Activated CD4-positive, alpha-beta T cell treated with anti-CD3 and anti-CD28 coated beads, Interleukin-2, amount 50 U/mL, for 24 hours (primary cell): ENCODE measurements at places on chromosomes 7 and 10.

DNA sequence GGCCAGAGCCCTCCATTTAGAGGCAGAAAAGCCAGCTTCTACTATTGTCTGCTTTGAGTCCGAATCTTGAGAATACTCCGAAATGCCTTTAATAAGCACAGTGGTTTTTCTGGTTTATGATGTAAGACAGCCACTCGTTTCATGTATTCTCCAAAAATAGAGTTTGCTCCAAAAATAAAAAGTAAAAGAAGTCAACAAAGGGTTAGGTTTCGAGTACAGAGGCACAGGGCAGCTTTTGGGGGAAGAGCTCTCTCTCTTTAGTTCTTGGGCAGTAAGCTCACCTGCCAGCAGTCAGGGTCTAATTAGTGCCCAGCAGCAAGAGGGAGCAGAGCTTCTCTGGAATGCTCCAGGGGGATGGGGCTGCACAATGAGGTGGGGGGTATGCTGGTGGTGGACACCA is 20.2 kb downstream of the CREB3L2 start:
- no peak for DNase-seq

DNA sequence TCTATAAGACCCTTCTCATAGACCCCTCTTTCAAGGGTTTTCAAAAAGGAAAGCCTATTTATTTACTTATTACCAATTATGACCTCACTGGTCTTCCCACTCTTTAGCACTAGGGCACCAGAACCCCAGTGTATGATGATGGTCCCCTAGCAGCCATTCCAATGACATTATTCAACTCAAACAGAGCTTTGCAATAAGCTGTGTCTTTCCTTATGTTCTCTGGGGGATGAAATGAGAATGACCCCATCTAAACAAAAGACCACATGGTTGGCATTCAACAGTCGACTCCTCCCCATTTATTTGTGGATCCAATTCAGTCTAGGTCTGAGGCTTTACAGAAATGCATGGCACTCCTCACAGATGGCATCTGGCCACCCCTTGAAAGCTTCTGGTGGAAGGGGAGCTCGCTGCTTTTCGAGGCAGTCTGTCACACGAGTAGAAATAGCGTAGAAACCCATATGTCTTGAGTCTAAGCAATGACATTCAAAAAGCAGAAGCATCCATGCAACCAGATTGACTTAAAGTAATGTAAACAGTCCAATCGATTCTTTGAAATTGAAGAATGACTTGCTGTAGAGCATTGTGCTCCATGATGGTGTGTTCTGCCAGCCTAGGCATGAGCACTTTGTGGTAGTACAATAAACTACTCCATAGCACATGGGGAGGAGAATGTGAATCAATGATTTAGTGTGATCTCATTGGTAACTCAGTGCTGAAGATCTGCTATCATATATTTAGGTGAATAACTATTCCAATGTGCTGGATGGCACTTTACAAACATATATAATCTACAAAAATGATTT is 29.8 kb downstream of the NRP1 start:
- no peak for DNase-seq

GRCh38 chr7:134916171-134916883 is 70.0 kb upstream of the AGBL3 start:
- no peak for DNase-seq

- no peak for DNase-seq
These were observed 27.1 kb upstream of the TTYH3 start for GRCh38 chr7:2604608-2605174.

DNA sequence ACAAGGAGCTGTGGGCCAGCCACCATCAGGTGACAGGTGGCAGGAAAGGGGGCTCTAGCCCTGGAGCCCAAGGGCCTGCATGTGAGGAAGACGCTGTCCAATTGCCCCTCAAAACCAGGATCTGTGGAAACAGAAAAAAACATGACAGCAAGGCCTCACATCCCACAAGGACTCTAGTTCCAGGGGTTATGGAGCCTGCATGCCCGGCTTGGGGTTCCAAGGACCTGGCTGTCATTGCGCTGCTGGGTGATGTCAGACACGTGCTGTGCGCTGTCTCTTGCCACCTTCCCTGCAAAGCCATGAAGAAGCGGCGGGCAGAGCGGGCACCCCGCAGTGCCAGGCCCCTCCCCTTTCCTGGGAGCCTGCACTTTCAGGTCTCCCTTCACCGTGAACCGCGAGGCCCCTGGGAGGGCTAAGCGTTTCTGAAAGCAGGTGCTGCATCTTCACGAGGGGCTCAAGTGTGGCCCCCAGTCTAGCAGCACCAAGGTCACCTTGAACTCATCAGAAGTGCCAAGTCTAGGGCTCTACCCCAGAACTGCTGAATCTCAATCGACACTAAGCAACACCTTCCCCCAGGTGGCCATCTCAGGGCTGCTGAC is 15.1 kb upstream of the CRYGN start:
- no peak for DNase-seq

- DNase-seq, result no peak
These were observed 70.0 kb downstream of the WAPL start for GRCh38 chr10:86451604-86451960.

DNA sequence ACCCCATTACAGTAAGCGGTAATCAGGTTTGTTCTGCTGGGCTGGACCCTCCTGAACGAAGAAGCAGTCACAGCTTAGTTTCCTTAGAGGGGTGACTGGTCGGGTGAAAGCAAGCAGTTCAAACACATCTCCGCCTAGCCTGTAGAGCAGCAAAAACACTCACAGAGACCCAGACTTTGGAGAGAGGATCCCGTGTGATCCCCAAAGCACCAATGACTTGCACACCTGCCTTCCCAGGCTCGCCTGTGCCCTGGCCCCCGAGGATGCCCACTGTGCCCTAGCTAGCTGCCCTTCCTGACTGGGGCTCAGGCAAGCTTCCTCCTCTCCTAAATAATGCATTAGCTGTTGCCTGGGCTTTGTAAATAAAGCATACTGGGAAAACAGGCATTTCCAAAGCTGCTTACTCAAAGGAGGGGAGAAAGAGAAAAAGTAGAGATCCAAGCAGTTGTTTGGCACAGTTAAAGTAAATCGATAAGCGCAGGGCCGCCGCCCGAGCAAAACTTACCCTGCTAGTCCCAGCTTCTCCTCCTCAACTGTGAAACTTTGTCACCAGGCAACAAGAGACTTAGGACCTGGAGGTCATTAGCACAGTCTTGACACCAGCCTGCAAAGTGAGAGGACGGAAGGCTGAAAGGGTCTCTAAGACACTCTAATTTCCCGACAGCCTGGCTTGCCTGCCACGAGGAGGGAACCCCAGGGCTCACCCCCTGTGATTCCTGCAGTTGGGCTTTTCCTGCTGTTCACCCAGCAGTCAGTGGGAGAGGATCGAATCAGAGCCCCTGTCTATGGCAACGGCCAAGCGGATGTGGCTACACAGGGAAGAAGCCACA is 4.8 kb downstream of the LRRC18 start:
- no peak for DNase-seq

DNA sequence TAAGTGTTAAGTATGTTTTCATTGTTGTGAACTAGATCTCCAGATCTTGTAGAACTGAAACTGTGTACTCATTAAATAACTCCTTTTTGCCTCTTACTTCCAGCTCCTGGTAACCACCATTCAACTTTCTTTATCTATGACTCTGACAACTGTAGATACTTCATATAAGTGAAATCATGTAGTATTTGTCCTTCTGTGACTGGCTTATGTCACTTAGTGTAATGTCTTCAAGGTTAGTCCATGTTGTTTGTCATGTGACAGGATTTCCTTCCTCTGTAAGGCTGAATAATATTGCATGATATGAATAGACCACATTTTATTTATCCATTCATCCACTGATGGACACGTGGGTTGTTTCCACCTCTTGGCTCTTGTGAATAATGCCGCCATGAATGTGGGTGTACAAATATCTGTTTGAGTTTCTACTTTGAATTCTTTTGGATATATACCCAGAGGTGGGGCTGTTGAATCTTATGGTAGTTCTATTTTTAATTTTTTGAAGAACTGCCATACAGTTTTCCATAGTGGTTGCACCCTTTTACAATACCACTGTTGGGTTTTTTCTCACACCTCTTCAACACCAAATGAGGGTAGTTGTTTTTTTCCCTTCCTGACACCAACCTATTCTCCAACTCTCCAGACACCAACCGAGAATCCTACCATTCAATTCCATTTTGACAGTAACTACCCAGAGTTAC is 10.7 kb upstream of the FMC1 start:
- DNase-seq, result no peak

GRCh38 chr7:51376420-51377092 is 59.9 kb upstream of the COBL start:
- DNase-seq, result no peak

- no peak for DNase-seq
These were observed 125.6 kb upstream of the TNRC18 start for GRCh38 chr7:5549096-5549763.

DNA sequence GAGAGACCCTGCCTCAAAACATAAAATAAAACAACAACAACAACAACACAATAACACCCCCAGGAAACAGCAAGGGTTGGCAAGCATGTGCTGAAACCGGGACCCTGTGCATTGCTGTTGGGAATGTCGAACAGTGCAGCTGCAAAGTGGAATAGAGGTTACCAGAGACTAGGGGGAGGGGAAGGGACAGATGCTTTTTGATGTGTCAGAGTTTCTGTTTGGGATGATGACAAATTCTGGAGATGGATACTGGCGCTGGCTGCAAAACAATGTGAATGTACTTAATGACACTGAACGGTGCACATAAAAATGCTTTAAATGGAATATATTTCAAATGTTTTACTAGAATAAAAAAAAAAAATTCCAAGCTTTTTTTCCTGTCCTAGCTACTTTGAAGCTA is 241.8 kb downstream of the TEX36 start:
- no peak for DNase-seq

GRCh38 chr7:124566583-124566982 is 199.0 kb downstream of the GPR37 start:
- no peak for DNase-seq

DNA sequence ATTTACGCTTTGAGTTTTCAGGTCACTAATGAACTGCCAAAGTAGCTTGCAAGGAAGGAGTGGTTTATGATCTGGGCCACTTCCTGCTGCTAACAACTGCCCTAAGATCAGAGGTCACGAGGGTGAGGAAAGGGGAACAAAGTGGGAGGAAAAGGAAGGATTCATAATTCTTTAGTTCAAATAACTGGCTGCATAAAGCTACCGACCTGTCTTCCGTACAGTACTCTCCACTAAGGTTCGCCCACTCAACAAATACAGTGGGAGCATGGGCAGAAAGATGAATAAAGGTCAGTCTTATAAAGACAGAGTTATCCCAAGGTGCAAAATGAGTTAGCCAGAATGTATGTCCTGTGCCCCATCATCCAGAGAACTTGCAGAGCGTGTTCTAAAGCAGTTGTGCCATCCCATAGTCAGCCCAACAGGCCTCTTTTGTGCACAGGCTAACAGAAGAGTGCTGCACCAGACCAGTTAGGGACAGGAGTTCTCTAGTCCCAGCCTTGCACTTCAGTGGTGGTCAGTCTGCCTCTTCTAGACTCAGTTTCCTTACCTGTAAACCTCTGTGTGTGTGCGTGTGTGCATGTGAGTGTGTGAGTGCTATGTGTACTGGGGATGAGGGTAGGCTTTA is 65.9 kb downstream of the CREB3L2 start:
- no peak for DNase-seq

GRCh38 chr10:113320211-113320610 is 232.6 kb upstream of the HABP2 start:
- no peak for DNase-seq

- DNase-seq, result no peak
These were observed 538.5 kb upstream of the FOXK1 start for GRCh38 chr7:4143511-4144171.

GRCh38 chr10:101624526-101625102 is 36.5 kb downstream of the DPCD start:
- DNase-seq, result no peak

DNA sequence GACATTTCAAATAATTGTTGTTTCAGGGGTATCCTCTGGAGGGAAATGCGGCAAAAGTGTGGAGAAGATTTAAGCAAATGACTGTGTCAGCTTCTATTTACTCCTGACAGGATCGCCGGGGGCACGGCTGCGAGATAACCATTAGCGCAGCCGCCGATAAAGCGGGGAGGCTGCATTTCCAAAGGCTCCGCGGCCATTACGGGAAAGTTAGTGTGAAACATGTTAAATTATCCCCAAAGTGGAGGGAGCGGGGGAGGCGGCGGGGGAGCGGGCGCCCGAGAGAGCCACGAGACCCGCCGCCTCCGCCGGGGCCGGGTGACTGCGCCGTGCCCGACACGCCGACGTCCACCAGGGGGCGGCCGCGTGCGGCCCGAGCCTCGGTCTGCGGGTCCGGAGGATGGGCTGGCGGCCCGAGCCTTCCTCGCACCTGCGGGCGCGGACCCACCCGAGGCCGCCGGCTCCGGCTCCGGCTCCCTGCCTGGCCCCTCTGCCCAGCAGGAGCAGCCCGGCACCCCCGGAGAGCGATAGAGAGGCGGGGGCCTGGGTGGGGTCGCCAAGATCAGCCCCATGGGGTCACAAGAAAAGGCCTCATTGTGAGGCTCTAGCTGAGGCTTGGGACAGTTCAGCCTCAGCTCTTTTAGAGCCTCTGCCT is 74.4 kb upstream of the PAX2 start:
- DNase-seq, result peak; percentile 50

DNA sequence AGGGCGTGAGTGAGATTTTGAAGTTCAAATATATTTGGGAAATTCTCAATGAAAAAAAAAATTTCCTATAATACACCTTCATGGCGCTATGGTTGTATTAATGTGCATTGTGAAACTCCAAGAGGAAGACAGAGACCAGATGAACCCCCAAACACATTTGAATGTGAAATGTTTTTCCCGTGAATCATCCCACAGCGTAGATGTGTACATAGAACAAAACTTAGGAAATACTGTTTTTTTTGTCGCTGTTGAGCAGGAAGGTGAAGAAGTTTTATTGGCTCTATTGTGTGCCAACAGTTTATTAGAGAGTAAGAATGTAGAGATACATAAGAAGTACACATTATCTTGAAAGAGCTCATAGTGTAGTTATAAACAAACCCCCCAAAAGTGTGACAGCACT is 134.0 kb downstream of the KCND2 start:
- DNase-seq, result no peak

GRCh38 chr10:11113156-11113555 is 95.5 kb downstream of the CELF2 start:
- DNase-seq, result peak; percentile 18

DNA sequence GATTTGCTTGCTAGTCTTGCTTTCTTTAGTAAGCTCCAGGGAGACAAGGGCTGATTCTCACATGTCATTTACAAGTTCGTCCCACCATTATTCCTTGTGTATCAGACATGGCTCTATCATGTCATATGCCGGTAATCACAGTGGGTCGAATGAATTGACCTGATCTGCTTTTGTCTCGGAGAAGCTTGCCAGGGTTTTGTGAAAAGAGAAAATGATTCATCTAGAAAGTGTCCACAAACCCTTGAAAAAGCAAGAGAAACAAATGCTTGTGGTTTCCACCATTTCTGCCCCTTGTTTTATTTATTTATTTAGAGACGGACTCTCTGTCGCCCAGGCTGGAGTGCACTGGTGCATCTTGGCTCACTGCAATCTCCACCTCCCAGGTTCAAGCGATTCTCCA is 278.5 kb downstream of the TCF7L2 start:
- no peak for DNase-seq

- no peak for DNase-seq
These were observed 70.8 kb downstream of the FRMD4A start for GRCh38 chr10:14259696-14260566.

GRCh38 chr10:12533151-12533550 is 183.8 kb downstream of the CAMK1D start:
- no peak for DNase-seq
